HAP-1 (cell line): ENCODE measurements at places on chromosomes 7 and 10.

DNA sequence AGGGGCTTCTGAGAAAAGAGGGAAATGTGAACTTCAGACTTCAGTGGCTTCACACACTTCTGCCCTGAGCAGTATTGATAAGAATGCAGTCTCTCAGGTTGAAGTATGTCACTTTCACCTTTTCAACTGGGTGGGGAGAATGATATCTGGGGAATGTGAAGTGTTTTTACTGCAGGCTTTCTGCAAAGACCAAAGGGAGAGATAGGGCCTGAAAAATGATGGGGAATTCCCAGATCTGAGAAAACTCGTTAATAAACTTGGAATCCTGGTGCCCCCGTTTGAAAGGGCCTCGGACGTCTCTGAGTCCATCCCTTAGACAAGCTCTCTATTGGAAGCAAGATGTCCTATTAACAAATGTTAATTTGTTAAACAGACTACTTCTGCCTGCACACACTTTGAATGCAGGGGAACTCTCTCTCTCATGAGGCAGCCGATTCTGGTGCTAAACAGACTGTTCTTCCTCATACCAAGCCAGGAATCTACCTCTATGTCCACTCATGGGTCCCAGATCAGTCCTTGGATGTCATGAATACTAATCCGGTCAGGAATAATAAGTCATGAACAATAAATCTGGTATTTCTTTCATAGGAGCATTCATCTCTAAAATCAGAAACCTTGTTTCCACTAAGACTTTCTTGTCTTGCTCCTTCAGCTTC, 193.6 kb downstream of the JCAD start:
- no peak for DNase-seq

DNA sequence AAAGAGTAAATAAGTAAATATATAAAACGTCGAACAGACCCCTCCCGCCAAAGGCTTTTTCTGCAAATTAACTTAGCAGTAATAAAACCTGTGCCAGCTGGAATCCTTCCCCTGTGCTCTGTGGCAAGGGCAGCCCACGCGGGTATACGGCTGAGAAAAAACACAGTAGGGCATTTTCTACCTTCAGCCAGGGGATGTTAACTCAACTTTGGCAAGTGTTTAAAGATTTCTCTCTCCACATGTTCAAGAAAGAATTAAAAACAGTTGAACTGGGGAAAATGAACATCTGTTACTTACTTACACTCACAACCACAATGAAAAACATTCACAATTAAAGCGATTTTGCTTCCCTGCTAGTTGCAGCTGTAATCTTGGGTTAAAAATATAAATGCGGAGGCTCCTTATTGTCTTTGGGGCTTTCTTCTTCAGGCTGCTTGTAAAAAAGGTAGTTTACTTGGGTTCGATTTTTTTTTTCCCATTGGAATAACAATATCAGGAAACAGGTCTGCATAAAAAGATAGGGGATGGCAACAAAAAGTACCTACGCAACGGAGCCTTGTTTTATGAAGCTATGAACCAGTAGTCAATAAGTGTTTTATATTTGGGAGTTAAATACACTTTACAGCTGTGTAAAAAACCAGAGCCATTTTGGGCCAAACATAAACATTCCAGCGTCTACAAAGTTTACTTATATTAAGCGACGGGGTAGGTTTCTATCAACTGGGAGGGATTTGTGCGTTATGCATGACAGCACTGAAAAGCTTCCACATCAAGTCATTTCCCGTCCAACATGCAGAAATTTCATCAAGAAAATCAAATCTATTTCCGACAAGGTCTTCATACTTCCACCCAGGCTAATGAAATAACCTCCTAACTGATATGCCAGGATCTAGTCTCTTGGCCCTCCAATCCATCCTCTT, 132.7 kb downstream of the TAX1BP1 start:
- DNase-seq, result no peak

DNA sequence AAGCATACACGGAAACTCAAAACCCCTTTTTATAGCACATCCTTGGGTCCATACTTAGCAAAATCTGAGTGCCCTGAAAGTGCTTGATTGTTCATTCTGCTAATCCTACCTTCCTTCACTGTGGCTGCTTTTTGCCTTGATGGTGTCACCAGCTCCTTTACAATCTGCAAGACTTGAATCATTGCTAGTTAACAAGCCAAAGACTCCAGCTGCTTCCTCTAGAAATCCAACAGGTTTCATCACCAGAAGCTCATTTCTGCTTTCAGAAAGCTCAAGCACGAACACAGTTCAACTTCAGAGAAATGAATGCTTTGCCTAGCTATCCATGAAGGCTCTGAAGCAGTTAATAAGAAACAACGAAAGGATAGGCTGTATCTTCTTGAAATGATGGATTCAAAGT, 38.0 kb downstream of the USP6NL start:
- DNase-seq, result no peak

DNA sequence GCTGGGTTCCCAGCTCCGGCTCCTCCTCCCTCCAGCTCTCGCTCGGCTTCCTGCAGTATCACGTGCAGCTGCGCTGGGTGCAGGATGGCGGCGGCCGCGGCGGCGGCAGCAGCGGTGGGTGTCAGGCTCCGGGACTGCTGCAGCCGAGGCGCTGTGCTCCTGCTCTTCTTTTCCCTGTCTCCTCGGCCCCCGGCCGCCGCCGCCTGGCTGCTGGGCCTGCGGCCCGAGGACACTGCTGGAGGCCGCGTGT, at the start of gene CNNM1:
TSS of gene CNNM1 (plus strand) at position 53 of the 250 bp plus-strand sequence. CDS start at position 85, 32 bp downstream.
- DNase-seq, result peak; percentile 58

GRCh38 chr10:72729528-72729927, 37.6 kb downstream of the MCU start:
- DNase-seq, result no peak

DNA sequence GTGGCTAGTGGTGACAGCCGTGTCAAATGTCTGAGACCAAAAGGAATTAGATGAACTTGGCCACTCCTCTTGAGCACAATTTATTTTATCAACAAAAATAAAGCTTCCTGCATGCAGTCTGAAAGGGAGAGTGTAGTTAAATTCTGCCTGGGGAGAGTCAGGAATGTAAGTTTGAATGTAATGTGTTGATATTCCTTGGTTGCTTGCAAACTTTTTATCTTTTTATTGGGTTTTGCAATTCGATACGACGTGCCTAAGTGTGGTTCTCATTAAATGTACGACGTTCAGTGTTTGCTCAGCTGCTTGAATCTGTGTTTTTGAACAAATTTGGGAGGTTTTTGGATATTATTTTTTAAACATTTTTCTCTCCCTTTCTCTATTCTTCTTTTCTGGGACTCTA, 839.9 kb downstream of the CCSER2 start:
- no peak for DNase-seq

DNA sequence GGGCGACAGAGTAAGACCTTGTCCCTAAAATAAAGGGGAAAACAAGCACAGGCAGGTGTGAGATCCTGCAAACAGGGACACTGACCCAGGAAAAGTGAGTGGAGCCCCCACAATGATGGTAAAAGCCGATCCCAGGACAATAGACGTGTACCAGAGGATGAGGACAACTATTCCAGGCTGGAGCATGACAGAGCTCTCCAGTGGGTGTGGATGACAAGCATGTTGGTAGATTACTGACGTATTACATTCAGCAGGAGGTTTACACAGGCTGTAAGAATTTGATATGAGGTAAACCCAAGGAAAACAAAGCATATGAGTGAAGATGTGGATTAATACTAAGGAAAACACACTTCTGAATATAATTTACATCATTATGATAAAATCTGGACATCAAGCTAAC, 27.8 kb upstream of the SMURF1 start:
- DNase-seq, result no peak

GRCh38 chr7:10998996-10999757, 25.5 kb downstream of the PHF14 start:
- no peak for DNase-seq

GRCh38 chr10:91901784-91902677, 7.3 kb downstream of the FGFBP3 start:
- no peak for DNase-seq

DNA sequence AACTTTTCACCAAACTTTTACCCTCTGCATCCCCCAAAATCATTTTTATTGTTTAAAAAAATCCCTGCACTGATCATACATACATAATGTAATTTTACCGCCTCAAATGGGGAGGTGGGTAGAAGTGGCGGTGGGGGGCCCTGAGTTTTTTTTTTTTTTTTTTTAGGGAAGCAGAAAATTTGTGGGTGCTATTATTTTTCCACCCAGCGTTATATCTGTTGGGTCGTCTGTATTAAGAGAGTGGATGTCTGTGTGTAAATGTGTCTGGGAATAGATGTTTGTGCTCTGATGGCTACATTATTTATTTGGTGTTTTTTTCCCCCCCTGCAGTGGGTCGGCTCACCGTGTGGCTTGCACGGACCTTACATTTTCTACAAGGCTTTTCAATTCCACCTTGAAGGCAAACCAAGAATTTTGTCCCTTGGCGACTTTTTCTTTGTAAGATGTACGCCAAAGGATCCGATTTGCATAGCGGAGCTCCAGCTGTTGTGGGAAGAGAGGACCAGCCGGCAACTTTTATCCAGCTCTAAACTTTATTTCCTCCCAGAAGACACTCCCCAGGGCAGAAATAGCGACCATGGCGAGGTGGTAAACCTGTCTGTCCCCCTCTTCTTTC, 438 bp downstream of the ARID5B start:
- DNase-seq, result peak; percentile 38

GRCh38 chr10:75922435-75922834, 491.0 kb downstream of the LRMDA start:
- no peak for DNase-seq

DNA sequence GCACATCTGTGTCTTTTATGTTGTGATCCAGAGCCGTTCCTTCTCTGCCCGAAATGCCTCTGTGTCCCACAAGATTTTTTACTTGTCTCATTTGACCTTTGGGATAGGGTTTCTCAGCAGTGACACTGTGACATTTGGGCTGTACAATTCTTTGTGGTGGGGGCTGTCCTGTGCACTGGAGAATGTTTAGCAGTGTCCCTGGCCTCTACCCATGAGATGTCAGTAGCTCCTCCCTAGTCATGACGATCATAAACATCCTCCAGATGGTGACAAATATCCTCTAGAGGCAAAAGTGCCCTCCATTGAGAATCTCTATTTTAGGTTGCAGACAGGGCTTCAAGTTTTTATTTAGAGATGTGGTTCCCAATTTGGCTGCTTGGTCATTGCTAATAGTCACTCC, 91.3 kb downstream of the PPP1R17 start:
- DNase-seq, result no peak

GRCh38 chr10:77006836-77007511, 630.6 kb downstream of the KCNMA1 start:
- no peak for DNase-seq

GRCh38 chr7:15967551-15967950, 281.1 kb upstream of the MEOX2 start:
- DNase-seq, result no peak

GRCh38 chr7:101701153-101701794, 72.2 kb upstream of the MYL10 start:
- no peak for DNase-seq

GRCh38 chr7:82032901-82033300, 263.1 kb upstream of the HGF start:
- DNase-seq, result no peak

- no peak for DNase-seq
Observed at GRCh38 chr7:47946581-47947354, 1.5 kb downstream of the PKD1L1 start.

- no peak for DNase-seq
Observed at GRCh38 chr7:149664666-149665065, 108.7 kb downstream of the ZNF467 start.

GRCh38 chr10:79463578-79464496, 18.4 kb upstream of the ZCCHC24 start:
- DNase-seq, result no peak

DNA sequence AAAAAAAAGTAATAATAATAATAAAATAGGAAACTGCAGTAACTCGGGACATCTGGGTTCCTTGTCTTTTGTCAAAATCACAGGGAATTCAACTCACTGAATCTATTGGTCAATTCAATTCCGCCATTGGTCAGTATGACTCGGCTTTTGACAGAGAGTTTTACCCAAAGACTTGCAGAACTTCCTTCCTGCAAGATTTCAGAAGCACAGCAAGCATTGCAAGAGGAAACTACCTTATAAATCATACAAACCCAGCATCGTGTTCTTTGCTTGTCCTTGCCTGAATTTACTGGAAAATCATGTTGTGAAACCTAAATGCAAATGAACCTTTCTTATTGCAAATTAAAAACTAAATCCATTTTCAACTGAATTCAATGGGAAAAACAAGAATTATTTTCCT, 15.5 kb downstream of the KLF6 start:
- DNase-seq, result no peak

- DNase-seq, result no peak
Observed at GRCh38 chr10:105010411-105011121, 369.5 kb downstream of the SORCS3 start.

DNA sequence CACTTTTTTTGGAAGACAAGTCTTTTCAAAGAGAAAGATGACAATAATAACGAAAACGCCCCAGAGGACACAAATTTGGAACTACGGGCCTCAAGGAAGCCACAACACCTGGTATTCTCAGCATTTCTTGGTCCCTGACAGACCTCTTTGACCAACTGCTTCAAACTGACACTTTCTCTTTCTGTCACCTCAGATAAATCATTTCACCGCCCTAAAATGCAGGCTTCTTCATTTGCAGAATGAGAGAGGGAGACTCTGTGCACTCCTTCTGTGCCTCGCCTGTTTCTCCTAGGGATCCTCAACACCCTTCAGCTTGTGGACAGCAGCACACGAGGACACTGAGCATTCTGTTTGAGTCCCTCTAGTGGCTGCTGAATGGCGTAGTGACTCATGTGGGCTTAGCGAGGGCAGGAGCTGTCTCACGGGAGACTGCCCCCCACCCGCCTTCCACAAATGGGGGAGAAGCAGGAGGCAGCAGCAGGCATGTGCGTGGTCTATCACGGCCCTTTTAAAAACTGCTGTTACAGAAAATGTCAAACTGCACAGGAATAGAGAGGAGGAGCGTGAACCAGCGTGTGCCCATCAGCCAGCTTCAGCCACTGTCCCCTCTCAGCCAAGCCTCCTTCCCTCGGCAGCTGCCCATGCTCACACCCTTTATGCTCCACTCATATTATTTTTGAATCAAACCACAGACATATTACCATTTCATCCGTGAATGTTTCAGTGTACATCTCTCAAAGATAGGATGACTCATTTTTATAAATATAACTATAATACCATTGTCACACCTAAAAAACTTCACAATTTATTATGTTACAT, 41.4 kb downstream of the GSDME start:
- peak; percentile 26 for DNase-seq

- DNase-seq, result no peak
Observed at GRCh38 chr7:106216517-106216922, 68.3 kb downstream of the NAMPT start.

DNA sequence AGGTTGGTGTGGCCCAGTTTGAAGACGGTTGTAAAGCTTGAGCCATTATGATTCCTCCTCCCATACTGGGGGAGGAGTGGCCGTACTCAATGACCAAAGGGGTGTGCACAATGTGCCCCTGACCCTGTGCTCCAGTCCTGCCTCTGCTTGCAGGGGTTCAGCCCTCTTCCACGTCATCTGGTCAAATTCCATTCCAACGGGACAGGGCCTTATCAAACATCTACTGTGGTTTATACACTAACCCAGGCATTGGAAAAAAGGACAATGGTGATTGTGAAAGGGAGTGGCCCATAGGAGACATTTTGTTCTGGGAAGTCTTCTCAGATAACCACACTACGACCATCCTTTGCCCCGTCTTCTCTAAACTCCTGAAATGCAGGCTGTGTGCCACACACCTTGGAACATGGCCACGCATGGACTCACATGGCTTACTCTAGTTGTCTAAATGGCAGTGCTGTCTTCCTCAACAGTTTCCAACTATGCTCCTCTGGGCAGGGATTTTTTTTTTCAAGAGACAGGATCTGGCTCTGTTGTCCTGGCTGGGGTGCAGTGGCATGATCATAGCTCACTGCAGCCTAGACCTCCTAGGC, 103.0 kb downstream of the JCAD start:
- no peak for DNase-seq

GRCh38 chr10:97911217-97911616, 61.6 kb downstream of the GOLGA7B start:
- no peak for DNase-seq
